ENCODE measurements at places on chromosomes 7 and 10. TPM values are rescaled to one million over a fixed set of nuclear protein-coding genes. Genes with fewer than 3 reads are reported as not detected.
A peak's percentile ranks its signal among the peaks of the same experiment; 100 is the strongest.

The NUTM2E gene
- under 0.01 TPM for total RNA-seq

DNA sequence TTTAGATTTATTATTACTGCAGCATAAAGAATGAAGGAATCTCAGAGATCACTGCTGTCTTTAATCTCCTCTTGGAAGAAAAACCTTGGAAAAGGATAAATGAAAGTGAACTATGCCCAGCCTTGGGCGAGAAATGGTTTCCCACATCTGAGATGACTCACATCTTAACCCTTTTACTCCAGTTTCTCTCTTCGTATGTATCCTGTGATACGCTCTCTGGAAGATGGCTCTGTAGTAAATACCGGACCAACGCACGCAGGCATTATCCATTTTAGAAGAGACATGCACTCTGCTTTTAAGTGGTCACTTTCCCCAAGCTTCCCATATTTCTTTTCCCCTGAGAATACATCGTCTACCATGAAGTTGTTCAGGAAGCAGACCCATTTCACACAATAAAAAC is 207.3 kb upstream of the BMPER start:
- DNase-seq, result no peak

- no peak for DNase-seq
These were observed 1.3 kb downstream of the CYP26C1 start for GRCh38 chr10:93061594-93062513.

DNA sequence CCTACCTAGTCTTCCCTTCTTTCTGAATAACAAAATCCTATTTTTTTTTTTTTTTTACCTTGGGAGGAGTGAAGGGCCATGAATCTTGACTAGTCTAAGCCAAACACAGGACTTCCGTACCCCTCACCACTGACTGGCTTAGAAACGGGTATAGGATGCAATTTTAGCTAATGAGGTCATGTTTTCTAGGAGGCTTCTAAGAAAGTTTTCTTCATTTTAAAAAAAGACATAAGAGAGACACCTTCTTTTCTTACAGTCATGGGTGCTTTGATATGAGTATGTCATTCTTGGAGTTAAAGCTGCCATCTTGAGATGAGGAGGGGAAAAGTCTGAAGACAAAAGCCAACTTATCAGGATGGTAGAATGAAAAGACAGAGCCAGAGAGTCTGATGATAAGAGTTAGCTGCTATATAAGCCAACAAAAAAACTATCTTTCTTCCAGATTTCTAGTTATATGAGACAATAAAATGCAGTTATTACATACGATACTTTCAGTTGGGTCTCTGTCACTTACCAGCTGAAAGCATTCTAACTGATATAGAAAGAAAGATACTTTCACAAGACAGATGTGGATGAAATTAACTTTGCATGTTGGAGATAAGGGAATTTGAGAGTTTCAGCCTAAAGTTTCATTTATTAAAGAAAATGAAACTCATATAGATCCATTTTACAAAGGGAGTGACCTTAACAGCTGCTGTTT is 34.0 kb downstream of the ZNF438 start:
- no peak for DNase-seq

GRCh38 chr7:149865437-149865836 is 8.3 kb upstream of the ATP6V0E2 start:
- peak; percentile 53 for DNase-seq

DNA sequence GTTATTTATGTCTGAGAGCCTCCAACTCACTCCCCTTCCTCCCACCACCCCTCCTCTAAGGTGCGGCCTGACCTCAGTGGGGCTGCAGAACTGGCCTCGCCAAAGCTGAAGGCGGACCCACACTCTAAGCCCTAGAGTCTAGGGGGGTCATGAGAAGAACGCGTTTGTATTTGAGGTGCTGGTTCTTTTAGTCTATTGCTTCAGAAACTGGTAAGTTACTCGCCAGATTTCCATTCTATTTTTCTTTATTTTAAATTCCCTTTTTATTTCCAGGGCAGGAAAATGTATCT is 357.5 kb downstream of the DNAJB6 start:
- DNase-seq, result no peak

GRCh38 chr10:127834791-127835190 is 58.0 kb downstream of the CLRN3 start:
- DNase-seq, result no peak

The NPY4R gene
- total RNA-seq, result under 0.01 TPM

DNA sequence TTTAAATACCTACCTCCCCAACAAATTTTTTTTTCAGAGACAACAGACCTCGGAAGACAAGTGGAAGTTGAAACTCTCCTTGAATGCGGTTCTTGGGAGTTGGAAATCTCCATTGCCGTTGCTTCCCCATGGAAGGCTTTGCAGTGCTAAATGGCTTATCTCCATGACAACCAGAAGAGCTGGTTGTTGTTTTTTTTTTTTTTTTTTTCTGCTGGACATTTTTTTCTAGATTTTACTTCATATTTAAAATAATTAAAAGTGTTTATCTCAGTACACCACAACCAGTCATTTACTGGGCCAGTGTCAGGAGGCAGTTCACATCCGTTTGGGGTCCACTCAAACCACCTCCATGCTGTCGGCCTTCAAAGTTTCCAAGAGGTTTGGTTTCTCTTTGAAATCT is 348.5 kb upstream of the PRKCQ start:
- DNase-seq, result no peak

The PTPRE gene
- total RNA-seq, result 86.2 TPM

- no peak for DNase-seq
These were observed 16.9 kb downstream of the RPA3 start for GRCh38 chr7:7701527-7701926.

The CLDN3 gene
- total RNA-seq, result not detected

DNA sequence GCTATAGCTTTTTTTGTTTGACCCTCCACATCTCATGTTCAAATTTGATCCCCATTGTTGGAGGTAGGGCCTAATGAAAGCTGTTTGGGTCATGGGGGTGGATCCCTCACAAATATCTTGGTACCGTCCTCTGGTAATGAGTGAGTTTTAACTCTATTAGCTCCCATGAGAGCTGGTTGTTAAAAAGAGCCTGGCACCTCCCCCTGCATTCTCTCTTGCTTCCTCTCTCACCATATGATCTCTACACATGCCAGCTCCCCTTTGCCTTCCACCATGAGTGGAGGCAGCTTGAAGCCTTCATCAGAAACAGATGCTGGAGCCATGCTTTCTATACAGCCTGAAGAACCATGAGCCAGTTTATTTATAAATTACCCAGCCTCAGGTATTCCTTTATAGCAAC is 43.0 kb upstream of the IMMP2L start:
- no peak for DNase-seq

The ASB10 gene
- not detected for total RNA-seq

- no peak for DNase-seq
These were observed 24.0 kb downstream of the HABP2 start for GRCh38 chr10:113576852-113577251.

GRCh38 chr10:99733366-99733765 is 1.3 kb downstream of the CUTC start:
- no peak for DNase-seq

GRCh38 chr7:149776848-149777407 is 3.5 kb upstream of the ZNF467 start:
- DNase-seq, result no peak

DNA sequence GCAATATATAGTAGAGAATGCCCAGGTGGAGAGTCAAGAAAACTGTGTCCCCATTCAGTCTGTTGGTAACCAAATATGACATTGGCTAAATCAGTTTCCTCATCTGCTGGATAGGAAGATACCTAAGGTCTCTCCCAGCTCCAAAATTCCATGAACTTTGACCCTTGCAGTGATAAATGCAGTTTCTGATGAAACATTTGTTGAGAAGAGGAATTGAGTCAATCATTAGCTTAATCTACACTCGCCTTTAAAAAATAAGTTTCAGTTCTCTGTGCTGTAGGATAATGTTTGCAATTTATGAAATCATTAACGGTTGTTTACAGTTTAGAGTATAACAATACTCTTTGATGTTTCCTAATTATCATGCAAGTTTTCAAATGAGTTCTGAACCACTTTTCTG is 38.0 kb upstream of the SLC25A13 start:
- no peak for DNase-seq

- DNase-seq, result no peak
These were observed 304.6 kb downstream of the PRPF18 start for GRCh38 chr10:13891128-13892000.

GRCh38 chr7:118325450-118325808 is 100.9 kb downstream of the ANKRD7 start:
- no peak for DNase-seq

The CYP26C1 gene
- total RNA-seq, result 0.54 TPM

The EGR2 gene
- 1.1 TPM for total RNA-seq

DNA sequence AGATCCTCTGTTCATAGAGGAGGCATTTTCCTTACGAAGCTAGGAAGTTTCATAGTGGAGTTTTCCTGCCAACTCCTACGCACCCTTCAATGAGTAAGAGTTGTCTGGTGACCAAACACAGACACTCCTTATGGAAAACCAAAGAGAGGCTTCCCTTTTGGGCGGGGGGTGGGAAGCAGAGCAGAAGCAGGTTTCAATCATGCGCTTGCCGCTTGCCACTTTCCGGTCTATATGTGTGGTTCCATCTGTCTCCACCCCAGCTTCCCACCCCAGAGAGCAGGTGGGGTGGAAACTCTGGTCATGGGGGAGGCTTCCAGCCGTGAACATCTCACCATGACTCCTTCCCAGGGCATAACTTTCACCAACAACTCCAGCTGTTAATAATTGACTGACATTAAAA is 68.8 kb upstream of the GRB10 start:
- no peak for DNase-seq

- no peak for DNase-seq
These were observed 121.6 kb downstream of the KCND2 start for GRCh38 chr7:120394595-120394994.

DNA sequence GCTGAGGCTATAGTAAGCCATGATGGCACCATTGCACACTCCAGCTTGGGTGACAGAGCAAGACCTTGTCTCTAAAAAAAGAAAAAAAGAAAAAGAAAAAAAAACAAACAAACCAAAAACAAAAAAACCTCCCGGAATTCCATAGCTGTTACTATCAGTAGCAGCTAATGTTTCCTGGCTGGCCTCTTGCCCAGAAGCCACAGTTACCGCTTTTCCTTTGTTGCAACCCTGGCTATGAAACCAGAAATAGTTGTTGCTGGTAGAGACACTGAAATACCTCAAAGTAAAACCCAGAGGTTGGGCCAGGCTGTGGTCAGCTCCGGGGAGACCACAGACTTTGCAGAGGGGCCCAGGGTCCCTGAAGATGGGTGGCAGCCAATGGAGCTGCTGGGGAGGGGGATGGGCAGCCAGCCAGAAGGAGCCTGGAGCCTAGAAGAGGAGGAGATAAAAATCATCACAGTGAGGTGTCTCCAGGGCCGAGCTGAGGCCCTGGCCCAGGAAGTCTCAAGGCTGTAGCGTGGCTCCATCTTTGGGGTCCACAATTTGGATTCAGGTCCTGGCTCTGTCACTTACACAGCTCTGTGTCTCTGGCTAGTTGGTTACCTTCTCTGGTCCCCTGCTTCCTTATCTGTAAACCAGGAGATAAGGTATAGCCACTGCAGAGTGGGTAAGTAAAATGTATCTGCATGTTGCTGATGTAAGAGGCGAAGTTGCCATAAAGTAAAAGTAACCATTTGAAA is 3.4 kb upstream of the CHST12 start:
- peak; percentile 90 for DNase-seq

DNA sequence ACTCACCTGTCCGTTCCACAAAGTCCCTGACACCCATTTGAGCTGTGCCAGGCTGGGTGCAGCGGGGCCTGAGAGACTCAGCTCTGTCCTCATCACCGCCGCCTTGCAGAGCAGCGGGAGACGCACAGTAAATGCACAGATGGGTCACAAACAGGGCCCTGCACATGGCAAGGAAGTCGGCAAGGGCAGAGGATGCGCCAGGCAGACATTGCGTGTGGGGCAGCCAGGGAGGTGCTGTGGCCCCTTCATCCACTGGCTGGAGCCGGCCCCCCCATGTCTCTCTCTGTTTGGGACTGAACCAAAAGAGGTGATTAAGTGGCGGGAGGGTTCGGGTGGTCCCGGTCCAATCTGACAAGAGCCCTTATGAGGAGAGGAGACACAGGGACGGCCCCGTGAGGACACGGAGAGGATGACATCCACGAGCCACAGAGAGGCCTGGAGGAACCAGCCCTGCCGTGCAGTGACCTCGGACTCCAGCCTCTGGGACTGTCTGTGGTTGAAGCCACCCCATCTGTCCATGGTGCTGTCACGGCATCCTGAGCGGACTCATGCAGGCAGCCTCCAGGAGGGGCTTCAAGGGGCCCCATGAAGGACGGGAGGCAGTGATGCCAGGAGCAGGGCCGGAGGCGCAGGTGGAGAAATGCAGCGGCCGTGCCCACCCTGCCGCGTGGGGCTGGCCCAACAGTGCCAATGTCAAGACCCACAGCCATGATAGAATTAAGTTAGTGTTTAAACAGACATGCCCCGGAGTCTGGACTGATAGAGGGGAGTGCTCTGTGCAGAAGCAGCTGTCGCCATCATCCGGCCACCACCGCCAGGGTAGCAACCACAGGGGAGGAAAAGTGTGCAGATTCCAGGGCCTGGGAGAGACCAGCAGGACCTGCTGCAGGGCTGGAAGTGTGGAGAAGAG is 28.4 kb upstream of the FOXL3 start:
- no peak for DNase-seq

The FOXP2 gene
- total RNA-seq, result under 0.01 TPM

GRCh38 chr10:44854693-44855350 is 56.3 kb upstream of the TMEM72 start:
- no peak for DNase-seq

DNA sequence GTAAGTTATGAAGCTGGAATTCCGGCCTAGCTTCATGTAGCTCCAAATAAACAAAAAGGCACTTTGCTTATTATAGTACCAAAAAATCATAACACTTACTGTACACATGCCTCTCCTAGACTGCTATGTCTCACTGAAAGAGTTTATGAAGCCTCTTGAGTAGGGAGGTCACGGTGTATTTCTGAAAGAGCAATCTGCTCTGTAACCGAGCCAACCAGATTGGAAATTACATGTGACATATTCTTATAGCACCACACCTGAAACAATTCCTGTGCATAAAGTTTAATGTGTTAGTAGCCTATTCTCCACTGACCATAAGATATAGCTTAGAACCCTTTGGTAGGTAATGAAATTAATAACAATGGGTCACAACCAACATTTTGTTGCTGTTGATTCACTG is 1.3 kb upstream of the FAM3C start:
- no peak for DNase-seq

DNA sequence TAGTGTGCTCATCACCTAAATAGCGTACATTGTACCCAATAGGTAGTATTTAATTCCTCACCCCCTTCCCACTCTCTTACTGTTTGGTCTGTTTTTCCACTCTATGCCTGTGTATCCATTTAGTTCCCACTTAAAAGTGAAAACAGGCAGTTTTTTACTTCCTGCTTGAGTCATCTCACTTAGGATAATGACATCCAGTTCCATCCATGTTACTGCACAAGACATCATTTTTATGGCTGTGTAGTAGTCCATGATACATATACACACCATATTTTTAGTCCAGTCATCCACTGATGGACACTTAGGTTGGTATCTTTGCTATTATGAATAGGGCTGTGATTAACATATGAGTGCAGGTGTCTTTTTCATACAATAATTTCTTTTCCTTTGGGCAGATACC is 10.1 kb downstream of the STK17A start:
- DNase-seq, result no peak

The SLC13A1 gene
- total RNA-seq, result not detected
